HAP-1 (cell line): ENCODE measurements at places on chromosomes 1 and 21.

- no peak for DNase-seq
These were observed 380.0 kb upstream of the ADGRL2 start for GRCh38 chr1:81420760-81421159.

- no peak for DNase-seq
These were observed 6.3 kb downstream of the CELF3 start for GRCh38 chr1:151710187-151710840.

- no peak for DNase-seq
These were observed 49.6 kb downstream of the ANGPTL1 start for GRCh38 chr1:178821134-178821866.

GRCh38 chr1:166391279-166392066 lies 224.7 kb upstream of the FAM78B start:
- no peak for DNase-seq

GRCh38 chr1:208113011-208113410 lies 131.2 kb downstream of the PLXNA2 start:
- no peak for DNase-seq

DNA sequence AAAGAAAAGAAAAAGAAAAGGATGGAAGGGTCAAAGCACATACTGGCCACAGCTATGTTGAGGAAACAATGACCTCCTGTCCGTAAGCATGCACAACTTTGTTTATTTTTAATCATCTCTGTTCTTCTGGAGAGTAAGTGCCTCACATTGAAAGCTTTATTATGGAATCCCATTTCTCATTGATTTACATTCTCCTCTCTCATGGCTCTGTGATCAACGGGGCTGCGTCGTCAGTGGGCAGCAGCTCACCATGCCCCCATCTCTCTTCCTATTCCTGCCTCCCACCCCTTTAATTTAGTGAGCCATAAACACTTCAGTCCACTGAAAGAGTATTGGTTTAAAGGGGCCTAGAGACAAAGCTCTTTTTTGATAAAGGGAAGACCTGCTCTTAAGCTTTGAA lies 98.9 kb downstream of the KAZN start:
- DNase-seq: no peak

- no peak for DNase-seq
These were observed 90.0 kb downstream of the PAPPA2 start for GRCh38 chr1:176552999-176553398.

- no peak for DNase-seq
These were observed 662 bp downstream of the DNALI1 start for GRCh38 chr1:37557402-37557801.

- DNase-seq: no peak
These were observed 12.4 kb downstream of the PSEN2 start for GRCh38 chr1:226882631-226883409.

DNA sequence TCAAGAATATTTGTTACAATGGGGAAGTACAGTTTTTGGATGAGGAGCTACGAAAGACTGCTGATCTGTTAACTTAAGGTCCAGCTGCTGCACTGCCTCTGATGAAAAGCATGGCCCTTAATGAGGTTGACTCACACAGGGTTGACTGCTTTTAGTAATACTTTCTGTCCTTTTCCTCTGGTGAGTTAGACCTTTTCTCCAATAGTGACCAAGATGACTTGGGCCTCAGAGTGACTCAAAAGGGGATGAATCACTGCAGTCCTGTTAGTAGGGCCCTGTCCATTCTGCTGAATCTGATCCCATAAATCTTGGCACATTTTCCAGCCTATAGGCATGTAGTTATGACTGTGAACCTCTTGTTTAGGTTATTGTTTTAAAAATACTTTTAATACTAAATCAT lies 2.7 kb downstream of the DISP1 start:
- no peak for DNase-seq

DNA sequence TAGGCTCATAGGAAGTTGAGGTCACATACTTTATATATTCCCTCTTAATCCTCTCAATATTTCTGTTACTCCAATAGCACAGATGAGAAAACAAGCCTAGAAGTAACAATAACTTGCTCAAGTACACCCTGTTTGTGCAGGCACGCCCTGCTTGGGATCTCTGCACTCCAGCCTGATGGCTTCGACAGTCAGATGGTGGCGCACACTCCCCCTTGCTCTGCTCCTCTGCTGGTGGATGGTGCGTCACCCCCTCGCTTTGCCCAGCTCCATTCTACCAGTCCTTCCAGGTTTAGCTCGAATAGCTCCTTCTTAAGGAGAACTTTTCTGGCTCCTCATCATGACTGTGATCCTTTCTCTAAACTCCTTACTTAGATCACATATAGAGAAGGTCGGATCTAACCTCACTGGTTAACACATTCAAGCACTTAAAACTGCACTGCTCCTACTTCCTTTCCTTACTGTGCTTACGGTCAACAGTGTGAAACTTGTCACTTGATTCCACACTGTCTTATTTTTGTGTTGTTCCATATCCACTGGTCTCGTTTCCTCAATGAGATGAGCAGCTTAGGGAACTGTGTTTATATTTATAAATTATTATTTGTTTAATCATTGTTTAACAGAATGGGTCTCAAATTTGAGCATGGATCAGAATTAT lies 3.0 kb downstream of the TSPAN2 start:
- DNase-seq: no peak

DNA sequence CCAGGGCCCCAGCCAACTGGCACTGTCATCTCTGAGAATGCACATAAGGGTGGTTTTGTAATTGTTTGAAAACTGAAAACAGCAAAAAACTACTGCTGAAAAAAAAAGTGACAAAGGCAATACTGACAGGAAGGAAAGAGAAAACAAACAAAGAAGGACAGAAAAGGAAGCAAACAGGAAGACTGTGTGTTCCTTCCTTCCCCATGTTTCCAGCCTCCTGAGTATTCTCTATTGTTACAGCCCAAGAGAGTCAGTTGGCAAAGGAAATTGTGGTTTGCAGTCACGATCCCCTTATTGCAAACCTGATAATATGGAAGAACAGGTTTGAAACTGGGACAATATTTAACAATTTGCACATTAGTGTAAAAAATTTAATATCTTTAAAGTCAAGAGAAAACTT lies 1177.6 kb downstream of the PLA2G4A start:
- DNase-seq: no peak

DNA sequence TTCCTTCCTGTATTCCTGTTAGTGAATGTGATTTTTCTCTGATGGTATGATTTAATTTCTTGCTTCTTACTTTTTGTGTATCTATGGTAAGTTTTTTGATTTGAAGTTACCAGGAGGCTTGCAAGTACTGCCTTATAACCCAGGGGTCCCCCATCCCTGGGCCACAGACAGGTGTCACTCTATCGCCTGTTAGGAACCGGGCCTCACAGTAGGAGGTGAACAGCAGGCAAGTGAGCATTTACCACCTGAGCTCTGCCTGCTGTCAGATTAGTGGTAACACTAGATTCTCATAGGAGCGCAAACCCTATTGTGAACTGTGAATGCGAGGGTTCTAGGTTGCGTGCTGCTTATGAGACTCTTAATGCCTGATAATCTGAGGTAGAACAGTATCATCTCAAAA lies 143.3 kb downstream of the RPS6KC1 start:
- no peak for DNase-seq

GRCh38 chr1:170665629-170666028 lies 1.7 kb downstream of the PRRX1 start:
- DNase-seq: no peak
